Gastrocnemius medialis (tissue), 4 donors: ENCODE measurements at places on chromosomes 2 and 18. TPM values are rescaled to one million over a fixed set of nuclear protein-coding genes. Genes with fewer than 3 reads are reported as not detected.

GRCh38 chr2:212732860-212733259, 194.3 kb upstream of the ERBB4 start:
- H3K36me3 ChIP-seq = no peaks in the 10 kb centered on the region
- no peaks in the 10 kb centered on the region for H3K27me3 ChIP-seq
- no peaks in the 10 kb centered on the region for H3K4me1 ChIP-seq
- H3K27ac ChIP-seq = no peak overlapping the region

DNA sequence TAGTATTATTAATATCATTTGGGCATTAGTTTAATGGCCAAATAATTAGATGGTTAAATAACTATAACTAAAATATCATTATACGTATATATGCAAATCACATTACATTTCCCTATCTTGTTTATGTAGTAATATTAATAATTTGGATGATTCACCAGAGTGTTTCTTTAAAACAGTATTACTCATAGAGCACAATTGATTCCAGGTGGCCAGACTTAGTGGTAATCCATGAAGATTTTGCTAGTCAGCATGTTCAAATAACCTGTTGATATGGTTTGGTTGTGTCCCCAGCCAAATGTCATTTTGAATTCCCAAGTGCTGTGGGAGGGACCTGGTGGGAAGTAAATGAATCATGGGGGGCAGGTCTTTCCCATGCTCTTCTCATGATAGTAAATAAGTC, 782.3 kb downstream of the LRP1B start:
- no peak for DNase-seq
- no peak overlapping the region for H3K27ac ChIP-seq
- H3K27me3 ChIP-seq = no peaks in the 10 kb centered on the region
- no peak overlapping the region for H3K4me3 ChIP-seq

DNA sequence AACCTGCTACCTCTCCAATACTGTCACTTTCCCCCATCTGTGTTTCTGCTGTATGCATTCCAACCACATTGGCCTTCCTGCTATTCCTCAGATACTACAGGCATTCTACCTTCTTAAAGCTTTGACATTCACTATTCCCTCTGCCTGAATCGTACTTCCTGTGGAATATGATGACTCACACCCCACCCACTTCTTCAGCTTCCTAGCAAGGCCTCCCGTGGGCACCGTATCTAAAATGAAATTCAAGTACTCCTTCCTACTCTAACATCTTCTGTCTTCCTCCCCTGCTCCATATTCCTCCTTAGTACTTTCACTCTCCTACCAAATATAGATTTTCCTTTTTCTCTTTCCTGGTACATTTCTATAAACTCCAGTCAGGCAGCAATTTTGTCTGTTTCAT, 710.4 kb downstream of the RNF144A start:
- no peaks in the 10 kb centered on the region for H3K4me1 ChIP-seq
- H3K4me3 ChIP-seq = no peak overlapping the region
- H3K36me3 ChIP-seq = no peaks in the 10 kb centered on the region
- no peak for DNase-seq
- H3K27me3 ChIP-seq = no peaks in the 10 kb centered on the region

DNA sequence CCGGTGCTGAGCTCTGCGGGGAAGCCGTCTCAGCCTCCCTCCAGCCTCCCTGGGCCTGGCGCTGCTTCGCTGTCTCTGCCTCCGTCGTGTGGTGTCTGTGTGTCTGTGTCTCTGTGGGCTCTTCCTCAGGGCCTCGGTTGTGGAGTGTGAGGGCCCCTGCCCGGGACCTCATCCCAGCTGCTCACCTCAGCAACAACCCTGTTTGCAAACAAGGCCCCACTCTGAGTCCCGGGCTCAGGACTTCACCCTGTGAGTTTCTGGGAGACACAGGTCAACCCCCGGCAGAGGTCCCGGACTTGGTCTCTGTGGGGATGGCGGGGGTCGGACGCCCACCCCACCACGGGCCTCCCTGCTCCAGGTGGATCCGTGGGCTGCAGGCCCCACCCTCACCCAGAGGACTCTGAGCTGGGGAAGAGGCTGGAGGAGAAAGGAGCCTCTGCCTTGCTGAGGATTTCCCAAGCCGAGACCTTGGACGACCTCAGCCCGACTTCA, 127.4 kb upstream of the CTDP1 start:
- H3K36me3 ChIP-seq = no peaks in the 10 kb centered on the region
- H3K4me1 ChIP-seq = no peaks in the 10 kb centered on the region
- H3K27me3 ChIP-seq = no peaks in the 10 kb centered on the region
- no peak overlapping the region for H3K27ac ChIP-seq
- no peak for DNase-seq
- H3K4me3 ChIP-seq = no peak overlapping the region

UGT1A8 gene
- not detected for total RNA-seq

GRCh38 chr2:149038442-149039212, at the start of gene LYPD6B:
TSS of gene LYPD6B (plus strand) at chr2:149038699. CDS start at chr2:149130949, 92,250 bp downstream.
- no peak for DNase-seq
- no peaks in the 10 kb centered on the region for H3K4me1 ChIP-seq
- no peaks in the 10 kb centered on the region for H3K36me3 ChIP-seq
- no peak within 1 kb of the TSS for H3K4me3 ChIP-seq
- H3K27me3 ChIP-seq = peaks cover 30% of the 10 kb centered on the region

DNA sequence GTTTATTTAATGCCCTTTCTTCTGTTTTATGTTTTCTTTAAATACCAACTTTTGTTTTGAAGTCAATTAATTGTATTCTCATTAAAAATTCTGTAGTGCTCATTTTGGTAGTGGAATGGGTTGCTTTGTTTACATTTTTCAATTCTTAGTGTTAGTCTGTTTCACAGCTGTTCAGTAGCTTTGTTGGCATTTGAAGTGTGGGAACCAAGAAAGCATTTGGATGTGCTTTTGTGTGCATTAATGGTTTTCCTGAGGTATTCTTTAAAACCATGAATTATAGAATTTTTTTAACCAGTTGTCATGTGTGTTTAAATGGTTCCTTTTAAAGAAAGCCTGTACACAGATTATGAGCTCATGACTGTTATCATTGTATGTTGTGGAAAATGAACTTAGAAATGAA, 19.7 kb downstream of the MIB1 start:
- H3K27me3 ChIP-seq = no peaks in the 10 kb centered on the region
- H3K36me3 ChIP-seq = no peaks in the 10 kb centered on the region
- H3K4me3 ChIP-seq = no peak overlapping the region
- no peak overlapping the region for H3K27ac ChIP-seq

DNA sequence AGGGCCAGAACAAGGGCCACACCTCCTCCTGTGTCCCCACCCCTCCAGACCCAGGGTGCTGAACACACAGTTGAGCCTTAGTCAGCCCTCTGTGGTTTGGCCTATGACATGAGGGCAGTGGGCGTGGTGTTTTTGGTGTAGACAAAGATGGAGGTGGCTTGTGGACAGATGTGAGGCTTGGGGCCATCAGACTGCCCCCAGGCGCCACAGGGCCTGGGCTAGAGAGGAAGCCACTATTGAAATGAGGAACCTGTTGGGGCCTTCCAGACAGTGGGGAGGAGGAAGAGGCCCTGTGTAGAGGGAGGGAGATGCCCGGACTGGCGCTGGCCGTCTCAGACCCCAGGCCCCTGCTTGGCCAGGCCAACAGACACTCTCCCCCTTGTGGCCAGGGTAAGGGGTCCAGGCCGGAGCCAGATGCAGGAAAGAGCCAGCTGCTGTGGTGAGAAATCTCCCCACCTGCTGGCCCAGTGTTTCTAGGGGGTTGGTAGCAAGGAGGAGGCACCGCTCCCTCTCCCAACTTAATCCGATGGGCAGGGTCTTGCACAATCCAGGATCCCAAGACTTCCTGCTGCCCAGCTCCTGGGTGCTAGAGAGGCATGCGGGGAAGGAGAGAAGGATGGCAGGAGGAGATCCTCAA, 53.8 kb downstream of the SMAD7 start:
- no peaks in the 10 kb centered on the region for H3K27me3 ChIP-seq
- no peaks in the 10 kb centered on the region for H3K36me3 ChIP-seq
- H3K27ac ChIP-seq = no peak overlapping the region
- peak; percentile 22 for DNase-seq
- H3K4me3 ChIP-seq = no peak overlapping the region

- H3K36me3 ChIP-seq = no peaks in the 10 kb centered on the region
- no peak overlapping the region for H3K4me3 ChIP-seq
- no peaks in the 10 kb centered on the region for H3K4me1 ChIP-seq
- no peak for DNase-seq
- no peak overlapping the region for H3K27ac ChIP-seq
These were observed 1610.4 kb upstream of the ZEB2 start for GRCh38 chr2:146130290-146130689.
